ENCODE measurements at places on chromosomes 12 and 14.

DNA sequence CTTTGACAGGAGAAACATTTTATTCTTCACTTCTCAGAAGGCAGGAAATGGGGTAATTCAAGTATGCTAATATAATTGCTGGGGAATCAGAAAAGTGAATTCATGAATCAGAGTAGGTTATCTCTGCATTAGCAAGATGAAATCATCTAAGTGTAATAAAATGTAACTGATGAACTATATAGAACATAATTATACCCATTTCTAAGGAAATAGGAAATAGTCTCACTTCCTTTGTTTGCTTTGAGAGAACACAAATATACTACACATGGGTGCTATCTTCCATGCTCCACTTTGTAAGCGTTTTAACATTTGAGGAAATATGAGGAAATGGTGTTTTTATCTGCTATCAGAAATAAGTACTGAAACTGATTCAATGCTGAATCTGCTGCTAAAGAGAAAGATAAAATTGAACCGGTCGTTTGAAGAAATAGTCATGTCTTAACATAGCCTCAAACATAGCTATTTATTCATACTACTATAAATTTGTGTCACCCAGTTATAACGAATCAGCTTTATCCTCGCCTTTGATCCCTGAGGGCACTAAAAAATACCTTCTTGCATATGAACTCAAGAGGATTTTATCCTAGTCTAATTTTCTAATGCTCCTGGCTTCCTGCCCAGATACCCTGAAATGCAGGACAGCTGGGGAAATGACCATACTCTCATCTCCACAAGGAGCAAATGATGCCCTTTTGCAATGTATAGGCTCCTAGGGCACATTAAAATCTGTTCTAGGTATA, 696.0 kb downstream of the C12orf50 start:
- no peak for DNase-seq

GRCh38 chr14:98955036-98955740, 316.8 kb downstream of the BCL11B start:
- no peak for DNase-seq

- no peak for DNase-seq
Observed at GRCh38 chr12:122880155-122880667, 15.7 kb downstream of the VPS37B start.

- DNase-seq, result no peak
Observed at GRCh38 chr12:90098132-90098779, 389.6 kb upstream of the ATP2B1 start.

DNA sequence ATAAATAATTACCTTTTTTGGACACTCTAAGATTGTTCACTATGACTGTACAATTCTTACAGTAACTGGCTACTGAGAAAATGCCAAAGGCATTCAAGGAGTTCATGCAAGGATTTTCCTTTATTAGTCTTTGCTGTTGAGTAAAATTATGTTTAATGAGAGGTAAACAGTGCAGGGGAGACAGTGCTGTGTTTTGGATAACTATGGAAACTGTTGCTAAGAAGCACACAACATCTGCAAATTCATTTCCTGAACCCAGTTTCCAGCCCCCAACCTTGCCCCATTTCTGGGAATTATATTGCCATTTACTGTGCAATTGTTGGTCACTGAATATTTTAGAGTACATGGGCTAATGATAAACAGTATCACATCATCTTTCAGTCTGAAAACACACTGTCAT, 1005.8 kb downstream of the TRHDE start:
- no peak for DNase-seq

DNA sequence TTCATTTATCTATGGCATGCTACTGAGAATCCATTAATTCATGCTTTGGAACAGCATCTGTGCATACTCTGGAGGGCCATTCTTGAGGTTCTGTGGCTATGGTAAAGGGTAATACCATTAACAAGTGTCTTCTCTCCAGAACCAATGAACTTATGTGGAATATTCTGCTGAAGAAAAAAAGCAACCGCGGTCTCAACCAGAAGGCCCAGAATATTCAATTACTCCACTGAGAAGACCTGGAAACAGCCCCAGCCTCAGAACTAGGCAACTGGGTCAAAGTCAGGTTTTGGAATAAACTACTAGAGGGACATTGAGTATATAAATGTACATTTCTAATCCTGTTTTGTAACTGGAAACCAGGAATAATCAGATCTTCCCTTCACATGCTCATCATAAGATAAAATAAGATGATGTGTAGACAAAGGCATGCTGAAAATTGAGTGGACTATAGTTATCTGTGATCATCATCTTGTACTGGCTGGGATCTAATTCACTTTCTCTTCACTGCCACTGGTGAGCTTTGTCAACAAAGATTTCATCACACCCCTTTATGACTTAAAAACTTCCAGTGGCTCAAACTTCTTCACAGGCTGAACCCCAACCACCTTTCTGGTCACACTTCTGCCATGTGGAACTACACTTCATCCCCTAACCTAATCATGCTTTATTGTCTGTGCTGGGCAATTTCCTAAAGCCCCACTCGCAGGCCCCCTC, 6.0 kb downstream of the SPTB start:
- no peak for DNase-seq

DNA sequence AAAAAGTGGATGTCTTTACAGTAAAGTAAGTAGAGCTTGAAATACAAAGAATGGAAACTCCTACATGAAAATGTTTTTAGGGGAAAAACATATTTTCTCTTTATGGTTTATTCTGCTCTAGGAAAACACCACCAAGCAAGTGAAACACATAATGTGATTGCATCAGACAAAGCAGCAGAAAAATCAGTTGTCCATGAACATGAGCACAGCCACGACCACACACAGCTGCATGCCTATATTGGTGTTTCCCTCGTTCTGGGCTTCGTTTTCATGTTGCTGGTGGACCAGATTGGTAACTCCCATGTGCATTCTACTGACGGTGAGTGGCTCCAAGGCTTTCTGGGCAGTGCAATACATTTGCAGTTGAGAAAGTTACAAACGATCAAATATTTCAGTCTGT, 42.6 kb upstream of the PLEKHD1 start:
- no peak for DNase-seq

DNA sequence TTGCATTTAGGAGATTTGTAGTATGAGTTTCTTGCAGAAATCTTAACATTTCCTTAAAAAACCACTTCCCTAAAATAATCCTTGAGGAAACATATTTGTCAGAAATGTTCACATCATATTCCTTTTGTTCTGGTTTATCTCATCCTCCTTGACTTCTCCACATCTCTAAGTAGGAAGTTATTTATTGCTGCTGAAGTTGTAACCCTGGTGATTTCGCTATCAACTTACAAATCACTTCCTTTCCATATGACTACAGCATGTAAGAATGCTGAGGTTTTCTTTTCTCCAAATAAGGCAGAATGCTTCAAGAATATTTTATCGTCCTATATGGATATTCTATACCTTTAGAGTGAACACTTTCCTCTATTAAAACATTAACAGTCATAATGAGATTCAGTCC, 751.7 kb downstream of the NRXN3 start:
- DNase-seq, result no peak

- peak; percentile 73 for DNase-seq
Observed at GRCh38 chr12:53047221-53048032, 2.4 kb upstream of the TNS2 start.

DNA sequence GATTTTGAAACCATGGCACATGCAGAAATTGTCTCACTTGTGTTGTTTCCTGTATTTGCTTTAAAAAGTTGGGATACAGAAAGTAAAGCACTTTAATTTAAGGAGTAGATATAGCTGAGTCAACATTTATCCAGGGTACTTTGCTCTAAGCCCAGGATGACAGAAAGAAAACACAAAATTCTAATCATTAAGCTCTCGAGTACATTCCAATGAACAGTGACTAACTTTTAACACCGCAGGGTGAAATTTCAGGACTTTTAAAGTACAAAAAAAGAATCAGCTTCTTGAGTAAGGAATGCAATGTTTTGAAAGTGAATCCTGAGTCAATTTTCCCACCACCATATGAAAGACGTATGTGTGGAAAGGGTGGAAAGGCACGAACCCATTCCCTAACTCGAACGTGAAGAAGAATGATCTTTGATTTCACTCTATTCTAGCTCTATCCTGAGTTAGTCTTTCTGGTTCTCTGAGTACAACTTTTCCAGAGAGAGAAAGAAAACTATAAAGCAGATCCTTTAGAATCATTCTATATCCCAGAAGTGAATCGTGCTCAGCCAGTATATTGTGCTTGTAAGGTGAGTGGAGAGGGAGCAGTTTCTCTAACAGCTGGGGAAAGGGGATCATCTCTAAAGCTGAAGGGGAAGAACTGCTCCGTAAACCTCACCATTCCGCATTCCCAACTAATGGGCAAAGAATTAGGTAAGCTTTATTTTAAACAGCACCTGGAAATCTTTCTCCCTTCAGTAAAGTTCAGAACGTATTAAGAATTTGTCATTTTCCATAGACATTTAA, 779.0 kb upstream of the FLRT2 start:
- no peak for DNase-seq

- DNase-seq, result no peak
Observed at GRCh38 chr12:67517181-67517887, 131.2 kb upstream of the DYRK2 start.

DNA sequence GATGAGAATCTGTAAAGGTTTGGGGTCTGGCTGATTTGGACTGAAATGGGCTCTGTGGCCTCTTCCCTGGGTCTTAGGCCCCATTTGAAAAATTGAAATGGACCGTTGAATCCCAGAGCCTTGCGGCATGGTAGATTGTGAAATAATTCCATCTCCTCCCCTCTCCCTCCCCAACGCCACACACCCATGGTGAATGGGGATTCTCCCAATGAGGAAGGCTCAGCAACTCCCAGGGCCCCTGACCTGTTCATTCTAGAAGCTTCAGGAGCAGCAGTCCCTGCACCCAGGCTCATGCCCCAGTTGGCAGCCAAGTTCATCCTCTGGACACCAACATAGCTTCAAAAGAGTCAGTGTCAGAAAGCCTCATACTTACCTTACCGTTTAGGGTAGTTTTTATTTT, 217.4 kb downstream of the ZFP36L1 start:
- DNase-seq, result no peak

DNA sequence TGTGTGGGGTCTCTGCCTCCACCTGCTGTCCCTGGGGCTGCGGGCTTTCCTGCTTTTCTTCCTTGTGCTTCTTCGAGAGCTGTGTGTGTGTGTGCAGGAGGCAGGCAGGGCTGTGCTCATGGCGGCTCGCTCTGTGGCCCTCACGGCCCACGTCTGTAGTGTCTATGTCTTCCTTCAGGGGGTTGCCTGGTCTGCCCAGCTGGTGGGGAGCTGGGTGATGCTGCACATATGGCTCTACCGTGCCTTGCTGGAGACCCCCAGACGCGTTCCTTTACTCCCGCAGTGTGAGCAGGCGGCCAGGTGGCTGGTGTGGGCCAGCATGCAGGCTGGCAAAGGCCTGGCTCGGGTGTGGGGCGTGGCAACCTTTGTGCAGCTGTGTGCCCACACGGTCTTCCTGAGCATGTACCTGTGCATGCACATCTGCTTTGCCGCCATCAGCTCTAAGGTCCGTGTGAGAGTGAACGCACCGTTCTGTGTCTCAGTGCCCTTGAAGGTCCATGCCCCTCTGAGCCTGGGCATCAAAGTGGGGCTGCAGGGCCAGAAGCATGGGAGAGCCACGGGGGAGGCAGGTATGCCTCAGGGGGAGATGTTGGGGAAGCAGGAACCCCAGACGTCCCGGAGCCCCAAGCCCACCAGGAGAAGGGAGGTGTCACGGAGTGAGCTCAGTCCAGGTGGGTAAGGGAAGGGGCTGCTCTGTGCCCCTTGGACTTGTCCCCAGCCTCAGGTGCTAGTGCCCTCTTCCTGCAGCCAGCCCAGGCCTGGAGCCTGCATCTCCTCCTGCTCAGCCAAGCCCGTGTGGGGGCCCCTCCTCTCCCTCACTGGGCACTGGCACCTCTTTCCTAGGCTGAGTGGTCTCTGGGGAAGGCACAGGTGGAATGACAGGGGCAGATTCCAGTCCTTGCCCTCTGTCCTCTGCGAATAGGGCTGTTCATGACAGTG, 26.4 kb downstream of the CLSTN3 start:
- DNase-seq, result no peak

GRCh38 chr12:28883406-28883997, 265.6 kb upstream of the FAR2 start:
- no peak for DNase-seq

GRCh38 chr12:6370994-6371754, 4.2 kb downstream of the SCNN1A start:
- DNase-seq, result no peak

GRCh38 chr14:51576117-51576430, 75.6 kb upstream of the FRMD6 start:
- DNase-seq, result no peak

DNA sequence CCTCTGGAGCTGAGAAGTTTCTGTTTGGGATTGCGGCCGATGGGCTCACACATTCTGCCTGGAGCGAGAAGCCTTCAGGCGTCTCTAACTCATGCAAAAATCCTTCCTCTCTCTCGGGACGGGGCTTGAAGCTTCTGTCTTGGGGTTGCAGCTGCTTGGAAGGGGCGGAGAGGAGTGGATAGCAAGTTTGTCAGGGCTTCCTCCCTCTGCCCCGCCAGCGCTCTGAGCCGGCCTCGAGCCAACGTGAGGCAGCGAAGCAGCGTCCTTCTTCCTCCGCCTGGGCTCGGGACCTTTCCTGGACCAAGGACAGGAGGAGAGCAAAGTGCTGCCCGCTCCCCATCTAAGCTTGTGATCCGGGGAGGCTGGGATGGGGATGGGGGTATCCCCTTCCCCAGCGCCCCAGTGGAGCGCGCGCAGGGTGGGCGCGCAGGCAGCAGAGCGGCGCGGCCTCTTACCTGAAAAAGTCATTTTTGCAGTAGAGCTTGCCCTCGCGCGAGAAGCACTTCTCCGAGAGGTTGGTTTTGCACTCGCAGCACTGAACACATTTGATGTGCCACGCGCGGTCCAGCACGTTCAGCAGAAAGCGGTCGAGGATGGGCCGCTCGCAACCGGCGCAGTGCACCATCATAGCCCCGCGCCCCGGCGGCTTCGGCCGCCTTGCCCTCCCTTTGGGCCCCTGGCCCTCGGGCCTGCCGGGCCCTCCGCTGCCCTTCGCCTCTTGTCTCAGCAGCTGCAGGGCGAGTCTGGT, 626 bp downstream of the LHX5 start:
- DNase-seq, result no peak

GRCh38 chr14:102057480-102058114, 29.2 kb downstream of the HSP90AA1 start:
- DNase-seq, result no peak

DNA sequence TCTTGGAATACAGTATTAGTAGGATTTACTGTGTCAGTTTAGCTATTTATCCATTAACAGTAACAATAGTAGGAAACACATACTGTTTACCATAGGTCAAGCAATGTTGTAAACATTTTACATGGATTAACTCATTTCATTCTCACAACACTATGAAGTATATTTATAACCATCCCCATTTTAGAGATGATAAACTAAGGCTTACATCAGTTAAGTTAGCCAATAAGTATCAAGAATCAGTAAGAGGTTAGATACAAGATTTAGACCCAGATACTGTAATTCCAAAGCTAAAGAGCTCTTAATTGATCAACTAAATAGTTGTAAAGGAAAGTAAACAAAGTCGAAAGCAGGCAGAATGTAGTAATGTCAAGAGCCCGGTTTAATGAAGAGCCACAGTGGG, 1.1 kb downstream of the SYNJ2BP start:
- DNase-seq, result no peak

DNA sequence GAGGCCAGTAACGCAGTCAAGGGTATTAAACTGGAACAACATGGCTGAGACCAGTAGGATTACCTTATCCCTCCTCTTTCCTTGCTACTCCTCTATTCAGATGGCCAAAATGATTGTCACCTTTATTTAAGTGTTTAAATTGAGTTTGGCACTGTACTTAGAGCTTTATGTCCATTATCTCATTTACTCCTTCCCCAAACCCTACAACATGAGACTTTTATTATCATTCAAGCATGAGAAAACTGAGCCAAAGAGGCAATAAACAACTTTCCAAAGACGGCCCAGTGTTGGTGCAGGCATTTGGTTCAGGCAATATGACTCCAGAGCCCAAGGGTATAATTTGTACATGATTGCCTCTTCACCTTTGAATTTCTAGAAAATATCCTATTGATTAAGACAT, 370.9 kb upstream of the KITLG start:
- DNase-seq, result no peak
